Heart left ventricle (tissue), 16 donors: ENCODE measurements at places on chromosomes 2 and 18.

DNA sequence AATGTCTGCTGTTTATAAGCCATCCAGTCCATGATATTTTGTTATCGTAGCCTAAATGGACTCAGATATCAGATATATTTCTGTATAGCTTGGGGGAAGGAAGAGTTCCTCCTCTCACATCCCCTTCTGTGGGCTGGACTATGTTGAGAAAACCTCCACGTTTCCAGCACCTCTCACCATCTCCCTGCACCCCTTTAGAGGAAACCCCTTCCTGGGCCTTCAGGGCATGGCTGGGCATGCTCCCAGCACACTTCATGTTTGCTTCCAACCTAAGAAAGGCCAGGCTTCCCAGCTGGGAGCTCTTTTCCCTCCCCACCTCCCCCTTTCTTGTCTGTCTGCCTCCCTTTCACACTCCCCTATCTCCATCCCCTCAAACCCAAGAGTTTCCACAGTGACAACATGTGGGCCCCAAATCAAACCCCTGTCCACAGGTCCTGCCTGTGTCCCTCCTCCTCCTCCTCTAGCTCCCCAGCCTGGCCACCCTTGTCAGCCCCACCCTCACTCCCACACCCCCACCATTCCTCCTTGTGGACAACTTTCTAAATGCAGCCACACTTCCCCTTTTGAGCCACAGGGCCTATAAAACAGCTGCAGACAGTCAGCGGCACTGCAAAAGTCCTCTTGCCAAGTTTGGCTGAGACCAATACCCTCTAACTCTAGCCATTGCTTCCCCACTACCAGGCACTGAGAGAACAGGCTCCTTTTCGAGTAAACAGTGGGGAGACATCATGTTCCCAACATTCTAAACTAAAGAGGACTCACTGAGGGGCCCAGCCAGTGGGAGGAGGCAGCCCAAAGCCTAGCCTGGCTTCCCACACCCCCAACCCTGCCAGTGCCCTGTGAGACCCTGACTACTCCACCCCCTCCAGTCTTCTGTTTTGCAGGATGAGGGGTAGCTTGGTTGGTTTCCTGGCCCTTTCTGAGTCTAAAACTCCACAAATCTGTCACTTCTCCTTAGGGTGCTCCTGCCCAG is 120.5 kb downstream of the ZFP36L2 start:
- peak; percentile 72 for DNase-seq

DNA sequence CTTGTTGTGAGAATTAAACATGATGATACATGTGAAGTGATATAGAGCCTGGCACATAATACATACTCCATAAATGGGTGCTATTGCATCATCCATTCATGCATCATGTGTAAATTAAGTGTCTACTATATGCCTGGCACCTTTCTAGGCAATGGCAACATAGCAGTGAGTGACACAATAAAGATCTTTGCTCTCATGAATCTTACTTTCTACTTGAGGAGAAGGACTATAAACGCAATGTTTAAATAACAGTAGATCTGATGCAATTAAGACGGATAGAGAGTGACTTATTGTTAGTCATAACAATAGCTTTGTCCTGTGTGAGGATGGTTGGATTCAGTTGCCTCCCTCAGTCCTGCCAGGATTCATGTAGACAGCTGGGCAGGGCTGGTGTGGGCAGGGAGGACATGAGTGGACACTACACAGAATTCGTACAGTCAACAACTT is 88.4 kb upstream of the NPAS2 start:
- DNase-seq = no peak

DNA sequence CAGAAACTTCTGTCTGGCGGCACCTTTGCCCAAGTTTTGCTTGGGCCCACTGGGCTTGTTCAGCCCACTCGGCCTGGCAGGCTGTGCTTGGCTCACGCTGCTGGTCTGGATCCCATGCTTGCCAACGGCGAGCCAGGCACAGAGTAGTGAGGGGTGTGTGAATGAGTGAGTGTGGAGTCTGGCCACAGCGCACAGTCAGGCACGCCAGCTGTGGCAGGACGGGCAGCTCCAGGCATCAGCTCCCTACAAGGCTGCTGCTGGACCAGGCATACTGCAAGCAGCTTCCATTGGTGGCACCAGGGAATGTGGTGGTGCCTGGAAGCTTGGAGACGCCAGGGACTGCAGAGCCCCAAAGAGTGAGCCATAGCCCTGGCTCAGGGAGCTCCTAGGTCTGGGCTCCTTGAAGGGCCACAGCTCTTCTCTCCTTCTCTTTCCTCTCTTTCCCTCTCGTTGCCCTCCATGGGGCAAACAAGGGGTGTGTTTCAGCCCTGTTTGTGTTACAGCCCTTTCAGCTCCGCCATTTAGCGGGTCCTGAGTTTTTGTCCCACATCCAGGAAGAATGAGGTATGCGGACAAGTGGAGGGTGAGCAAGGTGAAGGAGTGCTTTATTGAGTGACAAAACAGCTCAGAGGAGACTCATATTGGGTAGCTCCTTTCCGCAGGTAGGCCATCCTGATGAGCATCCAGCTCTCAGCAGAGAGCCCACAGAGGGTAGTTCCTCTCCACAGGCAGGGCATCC is 73.0 kb downstream of the AGPS start:
- no peak for DNase-seq

DNA sequence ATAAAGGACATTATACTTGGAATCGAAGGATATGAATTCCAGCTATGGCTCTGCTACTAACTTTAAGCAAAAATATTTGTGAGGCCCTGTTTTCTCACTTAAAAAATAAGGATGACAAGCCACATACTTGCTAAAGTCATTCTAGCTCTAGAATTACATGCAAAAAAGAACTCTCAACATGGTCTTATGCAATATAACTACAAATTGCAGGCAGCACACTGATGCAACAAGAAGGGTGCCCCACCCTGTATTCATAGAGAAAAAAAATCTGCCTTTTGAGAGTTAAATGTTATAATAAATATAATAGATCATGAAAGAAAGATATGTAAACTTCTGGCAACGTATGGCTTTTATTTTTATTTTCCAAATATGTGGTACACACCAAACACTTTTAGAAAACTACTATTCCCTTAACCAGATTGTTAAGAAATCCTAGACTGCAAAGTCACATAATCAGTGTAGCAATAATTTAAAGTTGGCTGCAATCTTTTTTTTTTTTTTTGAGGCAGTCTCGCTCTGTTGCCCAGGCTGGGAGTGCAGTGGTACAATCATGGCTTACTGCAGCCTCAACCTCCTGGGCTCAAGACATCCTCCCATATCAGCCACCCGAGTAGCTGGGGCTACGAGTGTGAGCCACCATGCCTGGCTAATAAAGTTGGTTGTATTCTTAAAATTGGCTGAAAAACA is 40.2 kb upstream of the WDSUB1 start:
- DNase-seq = no peak

DNA sequence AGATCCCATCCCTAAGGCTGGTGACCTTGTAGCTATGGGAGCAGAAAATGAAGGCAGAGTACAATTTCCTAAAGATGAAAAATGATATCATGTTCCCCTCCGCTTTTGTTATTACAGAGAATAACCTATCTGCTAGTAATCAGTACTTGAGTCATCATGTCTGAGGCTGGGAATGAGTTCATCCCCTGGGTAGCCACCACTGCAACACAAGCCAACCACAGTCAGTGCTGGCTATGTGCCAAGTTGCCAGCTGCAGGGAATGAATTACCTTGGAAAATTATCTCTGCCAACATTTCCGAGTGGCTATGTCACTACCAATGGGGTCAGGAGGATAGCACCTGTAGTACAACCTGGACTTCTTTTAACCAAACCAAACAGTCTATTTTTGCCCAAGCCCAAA is 1094.7 kb upstream of the DDX18 start:
- DNase-seq = no peak

DNA sequence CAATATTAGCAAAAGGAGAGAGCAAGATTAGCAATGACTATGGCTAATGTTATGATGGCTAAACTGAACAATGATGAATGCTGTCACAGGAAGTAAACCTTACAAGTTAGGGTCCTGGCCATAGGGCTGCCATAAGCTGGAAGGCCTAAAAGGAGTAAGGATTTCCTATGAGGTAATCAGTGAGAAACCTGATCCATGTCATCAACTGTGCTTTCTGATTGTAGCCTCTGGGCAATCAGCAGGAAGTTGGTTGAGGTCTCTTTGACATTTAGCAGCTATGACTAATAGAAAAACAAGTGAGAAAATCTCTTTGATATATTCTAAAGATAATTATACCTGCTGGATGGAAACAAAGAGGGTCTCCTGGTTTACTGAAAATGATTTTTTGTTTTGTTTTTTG is 193.0 kb downstream of the RAB3GAP1 start:
- no peak for DNase-seq

DNA sequence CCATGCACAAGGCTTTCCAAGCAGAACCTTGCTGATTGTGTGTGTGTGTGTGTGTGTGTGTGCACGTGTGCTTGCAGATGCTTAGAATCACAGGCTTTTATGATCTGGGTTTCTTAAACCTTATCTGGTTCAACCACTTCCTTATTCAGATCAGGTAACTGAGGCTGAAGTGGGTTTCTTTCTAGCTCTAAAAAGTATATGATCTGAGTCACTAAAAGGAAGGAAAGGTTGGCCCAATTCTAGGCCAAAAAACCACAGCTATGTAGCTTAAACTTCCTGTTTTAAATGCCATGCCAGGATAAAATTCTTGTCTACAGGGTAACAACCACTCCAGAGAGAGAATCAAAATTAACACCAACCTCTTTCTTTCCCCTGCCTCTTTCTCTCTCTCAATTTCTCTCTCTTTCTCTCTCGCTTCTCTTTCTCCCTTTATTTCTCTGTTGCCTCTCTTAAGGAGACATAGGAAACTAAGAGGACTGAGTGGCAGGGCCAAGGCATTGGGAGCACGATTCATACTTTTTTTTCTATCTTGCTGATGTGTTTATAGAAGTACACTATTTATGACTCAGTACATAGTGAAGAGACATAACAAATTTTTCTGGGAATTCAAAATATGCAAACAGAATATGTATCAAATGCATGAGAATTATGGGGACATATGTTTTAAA is 140.3 kb downstream of the TRIB2 start:
- no peak for DNase-seq

DNA sequence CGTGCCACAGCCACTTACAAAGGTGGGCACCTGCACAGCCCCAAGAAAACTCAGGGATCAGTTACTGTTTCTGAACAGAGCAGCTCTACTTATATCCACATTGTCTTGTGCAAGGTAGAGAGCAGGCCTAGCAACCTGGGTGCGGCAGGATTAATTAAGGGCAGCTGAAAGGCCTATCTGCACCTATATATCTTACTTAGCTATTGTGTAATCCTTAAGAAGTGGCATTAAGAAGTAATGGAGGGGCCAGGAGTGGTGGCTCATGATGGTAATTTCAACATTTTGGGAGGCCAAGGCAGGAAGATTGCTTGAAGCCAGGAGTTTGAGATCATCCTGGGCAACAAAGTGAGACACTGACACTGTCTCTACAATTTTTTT is 12.8 kb upstream of the ARL5A start:
- DNase-seq = no peak

GRCh38 chr2:231928481-231928880 is 2.3 kb upstream of the NPPC start:
- DNase-seq = no peak

GRCh38 chr2:130872741-130873125 is 36.0 kb downstream of the ARHGEF4 start:
- no peak for DNase-seq

- DNase-seq = no peak
These were observed 32.3 kb downstream of the SCTR start for GRCh38 chr2:119491776-119492525.

GRCh38 chr2:201758234-201758633 is 22.5 kb downstream of the ALS2 start:
- no peak for DNase-seq
